HFF-Myc (cell line): ENCODE measurements at places on chromosomes 5 and 9.
A peak's percentile ranks its signal among the peaks of the same experiment; 100 is the strongest.

- DNase-seq = peak; percentile 92
Observed at GRCh38 chr9:84121991-84122523, 141.5 kb downstream of the RMI1 start.

DNA sequence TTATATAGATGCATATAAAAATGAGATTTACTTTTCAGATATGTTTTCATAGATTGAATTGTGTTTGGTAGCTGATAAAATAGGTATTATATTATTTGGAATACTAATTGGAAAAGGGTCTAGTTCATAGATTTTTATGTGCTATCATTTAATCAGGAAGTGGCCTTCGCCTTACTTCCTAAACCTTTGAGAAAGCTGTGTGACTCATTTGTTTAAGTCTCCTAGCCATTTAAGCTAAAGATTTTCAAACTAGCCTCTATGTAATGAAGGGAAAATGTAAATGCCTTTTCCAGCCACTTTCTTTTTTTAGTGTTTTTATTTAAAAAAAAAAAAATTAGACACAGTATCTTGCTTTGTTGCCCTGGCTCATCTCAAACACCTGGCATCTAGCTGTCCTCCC lies 97.5 kb downstream of the DMXL1 start:
- no peak for DNase-seq

DNA sequence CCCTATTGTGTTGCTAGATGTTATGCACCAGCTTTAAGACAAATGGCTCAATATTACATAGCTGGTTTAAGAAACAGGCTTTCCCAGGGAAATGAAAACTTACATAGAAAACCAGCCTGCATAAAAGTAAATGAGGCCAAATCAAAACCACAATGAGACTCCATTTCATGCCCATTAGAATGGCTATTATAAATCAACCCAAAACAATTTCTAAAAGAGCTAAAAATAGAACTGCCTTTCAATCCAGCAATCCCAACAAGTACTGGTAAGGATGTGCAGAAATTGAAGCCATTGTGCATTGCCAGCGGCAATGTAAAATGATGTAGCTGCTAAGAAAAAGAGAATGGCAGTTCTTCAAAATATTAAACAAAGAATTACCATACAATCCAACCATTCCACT lies 1170.0 kb upstream of the CDH9 start:
- no peak for DNase-seq

DNA sequence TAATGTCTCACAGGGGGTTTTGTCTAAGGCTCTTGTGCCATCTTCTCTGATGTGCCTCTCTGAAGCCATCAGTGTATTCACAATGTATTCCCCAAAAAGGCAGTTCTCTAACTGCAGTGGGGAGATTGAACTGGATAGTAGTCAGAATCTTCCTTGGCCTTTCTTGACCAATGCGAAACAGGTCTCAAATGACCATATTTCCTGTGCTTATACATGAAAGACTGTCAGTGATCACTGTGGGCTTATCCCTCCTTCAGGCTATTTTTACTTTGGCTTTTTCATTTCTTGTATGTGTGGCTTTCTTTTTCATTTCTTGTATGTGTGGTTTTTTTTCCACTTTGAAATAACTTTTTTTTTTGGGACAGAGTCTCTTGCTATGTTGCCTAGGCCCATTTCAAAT lies 19.7 kb downstream of the HMGXB3 start:
- no peak for DNase-seq

GRCh38 chr5:65213921-65214525 lies 267.7 kb downstream of the ADAMTS6 start:
- no peak for DNase-seq

DNA sequence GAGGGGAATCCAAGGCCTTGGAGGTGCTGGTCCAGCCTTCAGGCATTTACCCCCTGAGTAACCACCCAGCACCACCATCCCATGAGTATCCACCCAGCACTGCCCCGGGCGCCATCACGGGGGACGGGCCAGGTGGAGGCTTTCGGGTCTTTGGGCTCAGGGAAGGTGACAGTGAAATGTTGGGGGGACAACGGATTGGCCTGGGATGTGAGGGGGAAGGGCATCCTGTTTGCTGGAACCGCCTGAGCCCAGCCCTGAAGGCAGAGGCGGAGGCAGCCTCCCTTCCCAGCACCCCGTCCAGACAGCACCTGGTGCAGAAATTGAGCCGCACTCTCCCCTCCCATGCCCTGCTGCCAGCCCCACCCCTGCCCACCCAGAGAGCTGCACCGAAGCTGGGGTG lies 17.0 kb downstream of the ASS1 start:
- DNase-seq = no peak

DNA sequence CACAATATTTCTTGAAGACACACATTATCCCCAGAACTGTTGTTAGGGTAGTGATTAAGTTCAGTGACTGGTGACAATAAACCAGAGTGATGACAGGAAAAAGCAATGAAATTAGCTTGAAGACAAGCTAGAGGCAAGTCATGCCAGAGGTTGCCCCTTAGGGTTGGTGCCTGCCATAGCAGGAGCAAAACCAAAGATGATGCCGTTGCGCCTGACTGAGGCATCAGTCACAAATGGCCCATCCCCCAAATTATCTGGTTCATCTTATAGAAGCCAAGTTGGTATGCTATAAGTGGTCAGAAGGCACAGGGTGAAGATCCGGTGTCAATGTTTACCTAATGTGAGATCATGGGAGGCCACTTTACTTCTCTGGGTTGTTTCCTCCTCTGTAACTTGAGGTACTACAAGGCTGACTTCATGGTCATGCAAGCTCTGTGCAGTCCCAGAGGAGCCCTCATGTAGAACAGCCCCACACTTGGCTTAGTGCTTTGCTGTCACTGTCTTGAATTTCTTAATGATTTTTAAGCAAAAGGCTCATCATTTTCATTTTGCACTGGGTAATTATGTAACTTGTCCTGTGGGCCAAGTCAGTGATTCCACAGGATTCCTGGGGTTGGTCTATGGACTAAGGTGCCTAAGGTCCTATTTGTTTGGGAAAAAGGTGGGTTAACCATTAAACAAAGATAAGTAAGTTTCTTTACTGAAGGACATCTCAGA lies 211.3 kb downstream of the MAN2A1 start:
- no peak for DNase-seq

DNA sequence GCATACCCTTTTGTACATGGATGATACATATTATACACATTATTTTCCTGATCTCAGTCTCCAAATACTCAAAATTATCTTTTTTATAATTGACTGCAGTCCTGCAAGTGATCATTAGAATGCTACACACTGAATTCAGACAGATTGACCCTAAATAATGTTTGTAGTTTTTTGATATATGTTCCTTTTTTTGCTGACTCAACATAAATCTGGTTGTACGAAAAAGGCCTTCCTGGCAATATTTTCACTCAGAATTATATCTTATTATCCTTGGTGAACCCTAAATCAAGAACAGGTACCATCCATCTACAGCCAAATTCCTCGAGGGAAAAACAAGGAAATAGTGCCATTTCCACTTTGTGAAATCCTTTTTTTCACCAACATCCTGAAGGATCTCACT lies 105.6 kb upstream of the RASGRF2 start:
- no peak for DNase-seq

GRCh38 chr5:54610197-54610944 lies 92.8 kb downstream of the SNX18 start:
- DNase-seq = no peak

GRCh38 chr9:135038331-135038730 lies 49.1 kb upstream of the OLFM1 start:
- DNase-seq = no peak

GRCh38 chr9:75452512-75452911 lies 364.2 kb downstream of the OSTF1 start:
- no peak for DNase-seq

GRCh38 chr5:10019236-10019635 lies 230.5 kb downstream of the ATPSCKMT start:
- DNase-seq = no peak

- no peak for DNase-seq
Observed at GRCh38 chr5:180315762-180316212, 23.9 kb upstream of the MAPK9 start.

DNA sequence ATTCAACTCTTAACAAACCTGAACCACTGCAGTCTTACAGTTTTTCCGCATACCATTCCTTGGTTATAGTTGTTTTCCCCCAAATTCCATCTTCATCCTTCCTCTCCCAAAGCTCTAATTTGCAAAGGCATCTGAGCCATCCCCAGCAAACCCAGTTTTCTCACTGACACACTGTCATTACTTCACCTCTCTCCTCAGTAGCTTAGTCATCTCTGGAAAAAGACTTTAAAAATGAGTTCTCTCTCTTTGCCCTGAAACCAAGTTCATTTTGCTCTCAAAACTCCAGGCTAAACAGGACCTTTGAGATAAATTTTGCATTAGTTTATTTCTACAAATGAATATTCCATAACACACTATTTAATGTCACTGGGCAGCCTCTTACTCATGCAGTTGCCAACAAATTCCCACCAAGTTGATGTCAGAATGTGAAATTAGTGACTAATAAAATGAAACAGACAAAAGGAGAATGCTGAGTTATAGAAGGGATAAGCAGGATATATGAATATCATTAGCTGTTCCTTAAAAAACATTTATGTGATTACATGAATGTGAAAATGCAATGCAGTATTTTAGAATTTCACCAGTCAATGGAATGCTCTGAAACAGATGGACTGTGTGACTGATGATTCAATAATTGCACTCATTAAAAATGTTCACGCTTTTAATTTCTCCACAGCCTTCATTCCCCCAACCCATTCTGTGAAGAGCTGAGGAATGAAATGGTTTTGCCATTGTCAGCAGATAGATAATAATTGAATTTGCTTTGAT lies 107.4 kb upstream of the DMAC1 start:
- no peak for DNase-seq

GRCh38 chr9:93520523-93520922 lies 55.9 kb upstream of the PHF2 start:
- no peak for DNase-seq

GRCh38 chr9:127197861-127198430 lies 66.6 kb upstream of the GARNL3 start:
- DNase-seq = no peak
